ENCODE measurements at places on chromosomes 4 and X.

DNA sequence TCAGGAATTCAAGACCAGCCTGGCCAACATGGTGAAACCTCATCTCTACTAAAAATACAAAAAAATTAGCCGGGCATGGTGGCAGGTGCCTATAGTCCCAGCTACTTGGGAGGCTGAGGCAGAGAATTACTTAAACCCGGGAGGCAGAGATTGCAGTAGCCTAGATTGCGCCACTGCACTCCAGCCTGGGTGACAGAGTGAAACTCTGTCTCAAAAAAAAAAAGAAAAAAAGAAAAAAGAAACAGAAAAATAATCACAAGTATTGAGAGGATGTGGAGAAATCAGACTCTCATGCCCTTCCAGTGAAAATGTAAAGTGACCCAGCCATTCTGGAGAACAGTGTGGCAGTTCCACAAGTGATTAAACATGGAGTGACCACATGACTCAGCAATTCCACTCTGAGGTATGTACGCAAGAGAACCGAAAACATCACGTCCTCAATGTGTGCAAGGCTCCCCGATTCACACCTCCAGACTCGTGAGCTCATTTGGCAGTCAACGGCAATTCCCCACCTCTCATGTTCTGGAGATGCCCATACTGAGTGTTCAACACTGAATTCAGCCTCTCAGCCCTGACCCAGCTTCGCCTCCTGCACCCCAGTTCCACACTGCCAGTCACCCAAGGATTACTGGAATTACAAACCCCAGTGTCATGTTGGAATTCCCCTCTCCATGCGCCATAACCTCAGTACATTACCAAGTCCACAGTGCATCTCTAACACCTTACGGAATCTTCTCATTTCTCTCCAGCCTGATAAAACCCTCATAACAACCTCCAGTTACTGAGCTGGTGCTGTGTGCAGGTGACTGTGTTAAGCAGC, 21.1 kb downstream of the ACOX3 start:
- DNase-seq: no peak

DNA sequence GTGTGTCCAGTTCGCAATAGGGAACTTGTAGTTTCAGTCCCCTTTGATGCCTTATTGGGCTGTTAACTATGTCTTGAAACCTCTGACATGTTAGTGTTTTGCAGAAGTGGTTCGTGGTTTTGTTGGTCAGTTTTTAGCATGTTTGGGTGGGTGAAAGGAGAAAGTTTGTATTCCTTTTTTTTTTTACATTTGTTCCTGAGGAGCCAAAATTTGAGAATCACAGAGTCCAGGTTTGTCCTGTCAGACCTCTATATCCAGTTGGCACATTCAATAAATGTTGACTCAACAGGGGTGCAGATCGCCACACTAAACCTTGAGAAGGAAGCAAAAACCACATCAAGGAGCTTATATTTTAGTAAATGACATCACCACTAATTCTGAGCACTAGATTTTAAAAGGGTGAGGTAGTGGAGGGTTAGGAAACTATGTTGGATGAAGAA, 26.2 kb downstream of the DLG3 start:
- DNase-seq: no peak

DNA sequence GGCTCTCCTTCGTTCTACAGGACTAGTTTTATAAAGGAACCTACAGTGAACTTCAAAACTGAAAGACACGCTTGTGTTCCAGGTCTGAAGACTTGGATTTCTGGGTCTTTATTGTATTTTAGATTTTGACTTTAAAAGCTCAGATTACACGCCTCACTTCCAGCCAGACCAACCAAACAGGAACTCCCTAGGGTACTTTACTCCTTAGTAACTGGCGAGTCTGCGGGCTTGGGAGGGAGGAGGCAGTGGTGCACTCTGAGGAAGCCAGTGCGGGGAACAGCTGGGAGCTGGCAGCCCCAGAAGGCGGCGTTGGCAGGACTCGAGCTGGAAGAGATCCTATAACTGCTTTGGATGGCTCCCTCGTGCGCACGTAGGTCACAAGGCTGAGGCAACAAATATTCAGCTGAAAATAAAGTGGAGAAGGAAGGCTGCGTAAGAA, 391 bp upstream of the PHKA1 start:
- DNase-seq: no peak

DNA sequence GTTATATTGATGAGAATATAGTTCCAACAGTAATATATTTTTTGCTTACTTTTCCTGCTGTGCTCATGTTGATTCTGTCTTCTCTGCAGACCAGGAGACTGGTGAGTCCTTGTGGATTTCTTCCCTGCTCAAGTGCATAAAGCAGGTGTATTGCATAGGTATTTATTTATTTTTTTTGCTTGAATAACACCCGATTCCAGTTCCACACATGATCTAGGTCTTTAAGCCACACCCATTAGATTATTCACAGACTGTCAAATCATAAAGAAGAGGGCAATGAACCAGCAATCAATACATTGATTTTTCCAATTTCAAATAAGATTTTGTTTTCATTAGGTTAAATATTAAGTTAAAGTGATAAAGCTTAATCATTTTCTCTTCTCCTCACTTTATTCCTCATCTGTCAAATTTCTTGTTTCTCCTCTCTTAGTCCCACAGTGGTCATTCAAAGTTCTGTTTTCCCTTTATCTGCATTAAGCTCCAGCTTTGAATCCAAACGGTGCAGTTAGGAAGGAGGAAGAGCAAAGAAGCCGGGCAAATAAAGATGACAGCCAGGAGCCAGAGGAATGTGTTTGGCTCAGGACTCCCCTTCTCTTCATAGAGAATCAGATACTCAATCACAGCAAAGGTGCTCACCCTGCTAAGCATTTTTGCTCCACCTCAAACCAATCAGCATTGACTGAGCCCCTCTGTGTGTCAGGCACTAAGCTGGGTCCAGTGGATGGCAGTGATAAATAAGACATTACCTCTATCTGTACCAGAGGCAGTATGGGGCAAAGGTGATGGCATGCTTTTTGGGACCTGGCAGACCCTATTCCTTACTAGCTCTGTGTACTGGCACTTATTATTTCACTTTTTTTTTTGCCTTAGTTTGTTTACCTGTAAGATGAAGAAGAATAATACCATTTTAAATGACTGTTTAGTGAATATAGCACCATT, at the start of gene ADH1A:
ADH1A (minus strand) TSS at position 138 of the 939 bp plus-strand sequence; CDS start at position 67, 71 bp downstream.
- DNase-seq: no peak

GRCh38 chrX:126165401-126165720, 728 bp downstream of the DCAF12L2 start:
- DNase-seq: no peak

DNA sequence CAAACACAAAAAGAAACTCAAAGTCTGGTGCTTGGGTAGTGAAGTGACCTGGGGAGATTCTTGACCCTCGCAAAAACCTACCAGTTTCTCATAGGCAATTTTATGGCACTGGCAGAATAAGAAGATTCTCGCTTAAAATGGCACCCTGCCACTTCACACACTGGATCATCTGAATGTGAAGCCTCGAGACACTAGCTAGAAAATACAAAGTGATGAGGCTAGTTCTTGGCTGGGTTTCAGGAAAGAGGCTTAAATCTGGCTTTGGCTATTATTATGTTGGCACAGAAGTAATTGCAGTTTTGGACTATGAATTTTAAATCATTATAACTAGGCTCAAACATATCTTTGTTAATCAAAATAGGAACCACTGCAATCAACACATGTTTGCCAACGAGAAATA, 634.7 kb upstream of the BOD1L1 start:
- DNase-seq: no peak

- DNase-seq: no peak
These were observed 6.2 kb downstream of the TMEM131L start for GRCh38 chr4:153472122-153473037.

DNA sequence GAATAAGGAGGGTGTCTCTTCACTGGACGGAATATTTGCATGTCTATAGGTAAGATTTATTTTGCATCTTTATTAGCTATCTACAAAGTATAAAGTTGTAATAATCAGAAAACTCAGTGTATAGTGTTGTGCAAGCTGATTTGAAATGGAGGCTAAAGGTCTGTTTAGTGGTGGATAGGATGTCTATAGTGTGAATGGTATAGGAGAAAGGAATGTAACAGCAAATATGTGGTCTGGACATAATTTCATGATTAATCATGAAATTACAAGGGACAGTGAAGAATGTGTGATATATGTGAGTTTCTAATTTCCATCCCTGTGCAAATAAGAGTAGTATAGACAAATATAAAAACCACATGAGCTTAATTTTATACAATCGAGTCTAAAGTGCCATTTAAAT, 79.3 kb upstream of the CAMK2D start:
- no peak for DNase-seq

- no peak for DNase-seq
These were observed 104.3 kb upstream of the TTC29 start for GRCh38 chr4:147049946-147050345.

GRCh38 chrX:16487620-16488385, 162.2 kb upstream of the S100G start:
- no peak for DNase-seq

DNA sequence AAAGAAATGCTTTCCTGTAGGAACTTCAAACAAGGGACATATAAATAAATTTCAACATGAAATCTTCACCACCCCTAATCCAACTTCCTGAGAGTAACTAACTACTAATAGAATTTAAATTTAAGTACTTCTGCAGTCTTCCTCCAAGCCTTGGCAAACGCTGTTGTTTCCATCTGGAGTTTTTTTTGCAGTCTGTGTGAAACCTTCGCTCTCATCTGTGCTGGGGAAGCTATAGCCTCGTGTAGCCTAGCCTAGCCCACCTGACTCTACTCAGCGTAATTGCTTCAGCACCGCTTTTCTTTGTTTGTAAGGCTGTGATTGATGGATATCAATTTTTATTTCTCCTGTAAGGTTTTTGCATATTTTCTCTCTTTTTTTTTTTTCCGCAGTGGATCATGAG, 30.9 kb downstream of the STOX2 start:
- no peak for DNase-seq

- no peak for DNase-seq
These were observed 128.0 kb downstream of the AFAP1 start for GRCh38 chr4:7811536-7812191.
